ENCODE measurements at places on chromosomes 1 and 21.

DNA sequence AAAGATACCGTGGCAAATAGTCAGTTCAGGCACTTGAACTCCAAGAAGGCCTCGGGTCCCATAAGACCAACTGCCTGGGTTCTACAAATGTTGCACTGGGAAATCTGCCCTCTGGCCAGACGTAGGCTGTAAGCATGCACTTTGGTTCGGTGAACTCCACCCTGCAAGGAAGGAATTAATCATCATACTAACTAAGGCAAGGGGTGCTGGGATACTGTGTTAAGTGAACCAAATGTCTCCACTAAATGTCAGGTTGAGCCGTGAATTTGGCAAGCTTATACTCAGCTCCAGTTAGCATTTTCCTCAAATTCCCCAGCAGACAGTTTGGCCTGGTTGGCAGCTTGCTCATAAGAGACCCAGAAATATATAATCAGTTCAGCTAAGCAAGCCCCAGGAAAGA is 385.9 kb downstream of the GPATCH2 start:
- no peak for DNase-seq

GRCh38 chr1:54984131-54984842 is 3.9 kb downstream of the TMEM61 start:
- no peak for DNase-seq

GRCh38 chr1:1425753-1426495 is 4.8 kb upstream of the ANKRD65 start:
- DNase-seq: no peak

GRCh38 chr1:4974981-4975685 is 320.7 kb downstream of the AJAP1 start:
- no peak for DNase-seq

GRCh38 chr1:211920141-211920572 is 89.6 kb upstream of the LPGAT1 start:
- no peak for DNase-seq

- no peak for DNase-seq
These were observed 38.6 kb upstream of the GADD45A start for GRCh38 chr1:67646145-67647035.

GRCh38 chr1:57638239-57638638 is 214.4 kb upstream of the DAB1 start:
- DNase-seq: no peak

GRCh38 chr1:153291514-153291913 is 21.2 kb downstream of the PGLYRP3 start:
- DNase-seq: no peak

DNA sequence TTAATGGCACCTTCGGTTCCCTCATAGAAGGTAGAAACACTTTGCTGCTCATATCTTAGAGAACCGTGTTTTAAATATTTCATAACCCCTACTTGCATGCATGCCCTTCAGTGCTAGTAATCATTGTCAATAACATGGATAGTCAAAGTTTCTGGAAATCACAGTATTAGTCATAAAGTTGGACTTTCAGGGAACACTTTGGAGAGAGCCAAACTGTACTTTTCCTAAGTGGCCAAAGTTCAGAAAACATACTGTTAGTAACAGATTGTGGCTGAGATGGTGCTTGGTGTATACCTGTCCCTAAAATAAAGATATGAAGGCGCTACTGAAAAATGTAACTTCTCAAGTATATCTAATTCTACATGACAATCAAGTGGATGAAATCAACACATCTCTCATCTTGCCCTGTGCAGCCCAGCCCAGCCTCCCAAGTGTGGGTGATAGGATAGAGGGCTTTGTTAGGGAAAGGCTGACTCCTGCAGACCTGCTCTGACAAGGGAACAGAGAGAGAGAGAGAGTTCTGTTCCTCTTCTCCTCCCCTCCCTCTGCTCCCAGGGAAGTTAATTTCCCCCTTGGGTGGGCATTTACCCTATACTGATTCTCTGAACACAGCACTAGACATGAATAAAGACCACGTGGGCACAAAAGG is 14.4 kb downstream of the MYOC start:
- no peak for DNase-seq

GRCh38 chr1:167935216-167936067 is 1.0 kb upstream of the DCAF6 start:
- DNase-seq: peak; percentile 57

GRCh38 chr1:47592296-47593012 is 154.6 kb downstream of the FOXD2 start:
- no peak for DNase-seq

DNA sequence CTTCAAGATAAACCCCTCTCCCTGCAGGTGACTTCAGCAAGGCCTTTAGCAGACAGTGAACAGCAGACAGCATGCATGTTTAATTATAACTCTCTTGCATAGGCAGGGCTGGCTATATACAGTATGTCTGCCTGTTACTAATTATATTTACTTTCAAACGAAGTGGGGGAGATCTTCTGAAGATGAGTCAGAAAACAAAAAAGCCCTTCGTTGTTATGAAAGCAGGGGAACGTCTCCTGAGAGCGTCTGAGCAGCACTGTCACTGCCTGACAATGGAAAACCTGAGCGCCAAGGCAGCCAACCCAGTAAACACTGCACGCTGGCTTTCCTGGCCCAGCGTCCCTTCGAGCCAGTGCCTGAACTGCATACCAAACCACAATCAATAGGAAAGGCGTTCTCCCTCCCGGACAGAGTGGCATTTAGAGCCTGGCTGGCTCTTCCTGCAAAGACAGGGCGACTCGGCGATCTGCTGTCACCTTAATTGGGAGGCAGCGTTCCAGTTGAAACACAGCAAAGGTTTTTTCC is 54.1 kb downstream of the TOMM20 start:
- no peak for DNase-seq

- DNase-seq: no peak
These were observed 131.6 kb downstream of the PTGER3 start for GRCh38 chr1:70916034-70916427.

DNA sequence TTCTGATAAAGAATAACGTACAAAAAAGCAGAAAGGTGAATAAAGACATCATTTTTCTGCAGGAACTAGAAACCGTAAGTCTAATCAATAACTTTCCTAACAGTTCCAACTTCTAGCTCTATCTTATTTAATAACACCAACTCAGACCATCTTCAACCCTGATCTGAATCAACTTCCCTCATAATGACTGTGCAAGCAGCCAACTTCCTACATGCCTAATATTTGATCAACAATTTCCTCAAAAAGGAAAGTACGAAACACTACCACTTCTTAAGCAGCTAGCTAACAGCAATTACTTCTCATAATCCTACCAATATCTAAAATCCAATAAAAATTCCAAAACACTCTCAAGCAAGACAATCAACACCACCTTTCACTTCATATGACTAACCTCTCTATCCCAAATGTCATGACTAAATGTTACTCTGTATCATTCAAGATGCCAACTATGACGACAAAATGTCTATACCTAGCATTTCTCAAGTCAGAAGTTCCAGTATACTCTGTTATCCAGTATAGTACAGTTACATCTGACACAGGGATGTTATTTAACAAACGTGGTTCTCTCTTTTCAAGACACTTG is 1.7 kb downstream of the COP1 start:
- no peak for DNase-seq

DNA sequence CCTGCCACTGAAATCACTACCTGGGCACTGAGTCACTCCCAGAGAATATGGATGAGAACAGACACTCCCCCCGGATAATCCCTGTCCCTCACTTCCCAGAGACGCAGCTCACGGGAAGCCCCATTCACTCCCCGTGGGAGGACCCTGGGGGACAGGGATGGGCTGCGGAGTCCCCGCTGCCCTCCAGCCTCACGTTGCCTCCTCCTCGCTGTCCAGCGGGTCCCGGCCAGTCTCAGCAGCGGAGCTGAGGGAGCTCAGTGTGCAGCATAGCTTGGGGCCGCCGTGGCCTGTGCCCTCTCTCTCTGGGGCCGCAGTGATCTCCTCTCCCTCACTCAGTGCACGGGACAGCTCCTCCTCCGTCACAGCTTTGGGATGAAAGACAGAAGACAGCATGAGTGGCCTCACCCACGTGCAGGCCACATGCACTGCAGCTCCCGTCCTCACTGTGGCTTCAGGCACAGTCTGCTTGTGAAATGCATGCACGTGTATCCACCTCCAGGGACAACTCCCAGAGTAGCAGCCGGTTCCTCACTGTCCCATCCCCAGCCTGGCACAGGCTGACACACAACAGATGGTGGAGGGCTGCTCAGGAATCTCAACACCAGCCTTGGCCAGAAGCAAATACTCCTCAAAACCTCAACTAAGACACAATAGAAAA is 7.4 kb downstream of the CFAP410 start:
- DNase-seq: no peak

GRCh38 chr1:173161510-173162221 is 45.5 kb downstream of the TNFSF4 start:
- no peak for DNase-seq

DNA sequence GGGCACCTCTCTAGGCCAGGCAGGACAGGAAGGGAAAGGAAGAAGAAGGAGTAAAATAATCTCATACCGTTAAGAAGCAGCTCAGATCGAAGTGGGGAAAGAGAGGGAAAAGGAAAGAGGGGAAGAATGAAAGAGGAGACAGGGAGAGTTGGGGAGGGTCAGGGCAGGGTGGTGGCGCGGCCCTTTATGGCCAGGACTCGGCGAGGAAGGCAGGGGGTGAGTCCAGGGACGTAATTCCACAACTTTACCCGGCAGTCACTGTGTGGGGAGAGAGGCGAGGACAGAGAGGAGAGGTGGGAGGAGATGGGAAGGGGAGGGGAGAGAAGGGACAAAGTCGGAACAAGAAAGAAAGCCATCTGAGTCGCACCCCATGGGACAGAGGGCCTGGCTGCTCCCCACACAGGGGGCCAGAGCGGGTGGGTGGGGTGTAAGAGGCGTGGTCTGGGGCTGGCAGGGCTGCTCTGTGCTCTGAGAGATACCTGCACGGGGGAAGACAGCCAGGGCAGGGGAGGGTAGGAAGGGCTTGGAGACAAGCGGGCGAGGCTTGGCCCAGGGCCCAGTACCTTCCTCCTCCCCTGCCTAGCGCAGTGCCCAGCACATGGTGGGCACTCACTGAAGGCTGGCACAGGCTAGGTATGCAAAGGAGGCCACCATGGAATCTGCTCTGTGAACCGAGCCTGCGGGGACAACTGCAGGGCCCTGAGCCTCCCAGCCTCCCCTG is 49.4 kb downstream of the KIF21B start:
- DNase-seq: no peak

DNA sequence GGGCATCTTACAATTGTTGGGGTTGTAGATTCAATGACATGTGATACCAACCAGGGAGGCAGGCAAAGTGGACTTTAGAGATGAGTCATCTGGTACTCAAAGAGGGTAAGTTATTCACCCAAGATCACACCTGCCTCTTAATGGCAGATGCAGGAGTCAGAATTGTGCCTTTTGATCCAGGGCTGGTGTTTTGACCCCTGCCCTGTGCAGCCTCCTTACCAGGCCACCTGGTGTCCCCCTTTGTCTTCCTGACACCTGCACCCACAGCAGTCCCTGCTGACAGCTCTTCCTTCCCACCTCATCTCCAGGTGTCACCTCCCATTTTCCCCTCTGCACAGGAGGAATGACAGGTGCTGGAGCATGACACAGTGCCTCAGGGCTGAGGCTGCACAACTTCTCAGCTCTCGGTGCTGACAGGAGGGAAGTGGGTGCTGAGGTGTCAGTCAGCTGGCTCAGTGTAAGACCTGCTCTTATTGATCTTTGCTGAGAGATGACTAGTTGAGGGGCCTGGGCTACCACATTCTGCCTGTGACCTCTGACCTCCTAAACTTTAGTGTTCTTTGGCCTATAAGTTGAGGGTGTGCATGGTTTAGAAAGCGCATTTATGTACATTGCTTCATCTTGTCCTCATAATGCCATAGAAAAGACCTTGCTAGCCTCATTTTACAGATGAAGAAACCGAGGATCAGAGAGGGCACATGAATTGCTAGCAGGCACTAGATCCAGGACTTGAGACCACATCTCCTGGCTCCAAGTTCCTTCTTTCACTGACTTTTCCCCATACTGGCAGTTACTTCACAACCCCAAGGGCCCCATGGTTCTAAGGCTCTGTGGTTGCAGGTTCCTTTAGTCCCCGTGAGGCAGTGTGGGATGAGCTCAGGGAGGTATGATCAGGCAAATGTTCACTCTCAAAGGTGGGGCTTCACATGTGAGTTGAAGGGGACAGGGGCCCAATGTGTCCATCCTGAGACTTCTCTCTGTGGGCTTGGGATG is 31.3 kb downstream of the CACNA1E start:
- DNase-seq: no peak

DNA sequence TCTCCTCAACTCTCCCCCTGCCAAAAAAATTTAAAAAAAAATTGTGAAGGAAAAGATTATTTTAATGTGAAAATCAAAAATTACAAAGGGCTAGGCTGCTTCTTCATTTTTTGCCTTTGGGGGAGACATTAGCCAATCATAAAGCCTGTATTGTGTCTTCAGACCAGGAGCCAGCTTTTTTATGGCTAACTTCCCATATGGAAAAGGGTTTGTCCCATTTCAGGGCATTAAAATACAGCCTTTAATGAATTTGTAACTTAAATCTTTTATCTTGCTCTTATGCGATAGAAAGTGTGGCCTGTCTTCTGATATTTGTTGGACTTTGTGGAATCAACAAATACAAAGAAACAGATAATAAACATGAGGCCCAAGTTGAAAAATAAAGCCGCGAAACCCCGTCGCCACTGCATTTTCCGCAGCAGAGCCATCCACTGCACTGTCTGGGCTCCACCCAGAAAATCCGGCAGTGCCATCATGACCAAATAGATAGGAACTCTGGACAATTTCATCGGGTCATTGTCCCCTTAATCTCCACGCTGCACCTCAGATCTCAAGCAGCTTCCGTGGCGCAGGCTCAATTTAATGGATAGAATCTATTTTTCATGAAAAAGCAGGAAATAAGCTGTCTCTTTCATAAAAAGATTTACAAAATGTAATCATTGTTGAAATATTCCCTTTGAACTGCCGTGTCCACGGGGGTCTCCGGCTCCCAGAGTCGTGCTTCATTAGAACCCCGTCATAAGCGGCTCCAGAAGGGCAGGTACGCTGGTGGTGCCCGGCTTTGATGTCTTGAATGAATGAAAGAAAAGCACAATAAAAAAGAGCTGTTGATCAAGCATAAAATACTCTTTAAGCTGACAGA is 277.6 kb downstream of the TM2D1 start:
- no peak for DNase-seq

DNA sequence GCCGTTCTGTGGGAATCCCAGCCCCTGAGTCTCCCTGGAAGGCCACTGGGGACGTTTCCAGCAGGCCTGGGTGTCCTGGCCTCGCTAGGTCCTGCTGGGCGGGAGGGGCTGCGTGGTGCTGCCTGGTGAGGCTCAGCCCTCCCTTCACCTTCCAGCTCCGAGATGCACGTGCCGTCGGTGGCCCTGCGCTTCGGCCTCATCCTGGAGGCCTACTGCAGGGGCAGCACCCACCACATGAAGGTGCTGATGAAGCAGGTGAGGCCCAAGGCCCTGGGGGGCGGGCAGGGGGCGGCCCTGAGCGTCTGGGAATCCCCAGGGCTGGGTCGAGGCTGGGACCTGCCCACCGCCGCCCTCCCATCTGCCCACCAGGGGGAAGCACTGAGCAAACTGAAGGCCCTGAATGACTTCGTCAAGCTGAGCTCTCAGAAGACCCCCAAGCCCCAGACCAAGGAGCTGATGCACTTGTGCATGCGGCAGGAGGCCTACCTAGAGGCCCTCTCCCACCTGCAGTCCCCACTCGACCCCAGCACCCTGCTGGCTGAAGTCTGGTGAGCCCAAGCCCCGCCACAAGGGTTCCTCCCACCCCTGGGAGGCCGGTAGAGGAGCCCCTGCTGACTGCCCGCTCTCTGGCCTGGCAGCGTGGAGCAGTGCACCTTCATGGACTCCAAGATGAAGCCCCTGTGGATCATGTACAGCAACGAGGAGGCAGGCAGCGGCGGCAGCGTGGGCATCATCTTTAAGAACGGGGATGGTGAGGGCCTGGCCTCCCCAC is 70.3 kb downstream of the PIK3CD start:
- DNase-seq: peak; percentile 54
